Renal pelvis (tissue), 12 donors: ENCODE measurements at places on chromosomes 2 and 18. TPM values are rescaled to one million over a fixed set of nuclear protein-coding genes. Genes with fewer than 3 reads are reported as not detected.

GRCh38 chr2:134875309-134875708 is 36.9 kb downstream of the ACMSD start:
- DNase-seq = no peak

The DNAJC10 gene
- polyA plus RNA-seq = 166 TPM

The RAB27B gene
- polyA plus RNA-seq = 4.0 TPM

DNA sequence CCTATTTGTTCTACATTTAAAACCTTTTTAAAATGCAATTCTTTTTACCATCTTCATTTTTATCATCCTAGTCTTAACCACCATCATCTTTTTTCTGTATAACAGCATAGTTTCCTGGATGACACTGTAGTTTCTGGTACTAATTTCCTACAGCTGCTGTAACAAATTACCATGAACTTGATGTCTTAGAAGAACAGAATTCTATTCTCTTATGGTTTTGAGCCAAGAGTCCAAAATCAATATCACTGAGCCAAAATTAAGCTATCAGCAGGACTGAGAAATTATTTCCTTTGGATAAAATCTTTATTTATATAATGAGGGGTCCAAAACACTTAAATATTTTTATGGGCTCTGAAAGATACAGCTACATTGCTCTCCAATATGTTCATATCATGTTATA is 539.3 kb downstream of the METTL4 start:
- DNase-seq = no peak

DNA sequence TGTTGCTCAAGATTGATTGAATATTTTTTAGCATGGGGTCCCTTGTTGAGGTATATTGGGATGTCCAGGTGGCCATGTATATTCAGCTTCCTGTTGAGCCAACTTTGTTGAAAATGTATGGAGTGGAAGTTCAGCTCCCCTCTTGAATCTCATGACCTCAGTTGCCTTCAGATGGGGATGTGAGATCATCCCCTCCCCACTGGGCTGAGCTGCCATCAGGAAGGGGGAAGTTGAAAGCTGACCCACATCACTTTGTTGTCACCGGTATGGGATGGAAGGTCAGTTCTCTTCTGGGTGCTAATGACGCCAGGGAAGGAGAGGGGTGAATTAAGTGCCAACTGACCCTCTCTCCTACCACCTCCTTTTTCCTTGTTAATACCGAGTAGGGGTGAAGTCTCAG is 33.9 kb downstream of the ACOXL start:
- no peak for DNase-seq

GRCh38 chr2:167103028-167103756 is 214.9 kb downstream of the XIRP2 start:
- no peak for DNase-seq
